ENCODE measurements at places on chromosomes 5 and 9.

DNA sequence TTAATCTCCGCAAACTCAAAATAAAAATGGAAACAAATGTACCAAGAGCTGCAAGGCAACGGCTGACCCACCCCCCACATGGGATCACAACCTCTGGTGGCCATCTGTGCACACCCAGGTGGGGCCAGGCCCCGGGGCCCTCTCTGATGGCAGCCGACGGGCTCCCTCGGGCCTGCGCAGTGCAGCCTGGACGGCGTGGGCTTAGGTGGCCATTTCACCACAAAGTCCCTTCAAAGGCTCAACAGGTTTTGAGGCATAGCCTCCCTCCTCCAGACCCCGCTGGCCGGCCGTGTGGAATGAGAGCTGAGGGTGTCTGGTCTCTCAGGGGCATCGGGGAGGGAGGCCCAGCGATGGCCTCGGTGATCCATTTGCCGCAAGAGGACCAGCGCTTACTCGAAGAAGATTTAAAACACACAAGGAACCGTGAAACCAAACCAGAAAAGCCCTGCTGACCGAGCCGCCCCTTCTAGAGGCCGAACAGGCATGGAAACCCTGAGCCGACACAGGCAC lies 42.7 kb upstream of the CEP72 start:
- no peak for DNase-seq

DNA sequence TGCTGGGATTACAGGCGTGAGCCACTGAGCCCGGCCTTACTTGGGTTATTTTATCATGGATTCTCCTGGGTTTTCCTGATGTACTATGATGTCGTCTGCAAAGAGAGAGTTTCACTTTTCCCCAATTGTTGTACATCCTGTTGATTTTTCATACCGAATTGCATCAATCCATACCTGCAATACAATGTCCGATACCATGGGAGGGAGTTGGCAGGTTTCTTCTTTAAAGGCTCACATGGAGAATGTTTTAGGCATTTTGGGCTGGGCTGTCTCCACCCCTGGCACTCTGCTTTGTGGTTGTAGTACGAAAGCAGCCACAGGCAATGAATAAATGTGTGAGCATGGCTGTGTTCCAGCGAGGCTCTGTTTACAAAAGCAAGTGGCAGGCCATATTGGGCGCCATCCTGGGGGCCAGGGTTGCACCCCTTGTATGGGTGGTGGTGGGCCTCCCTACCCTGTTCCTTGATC lies 35.1 kb upstream of the EXOC3 start:
- no peak for DNase-seq

GRCh38 chr5:89733772-89734171 lies 675.8 kb downstream of the CETN3 start:
- no peak for DNase-seq

GRCh38 chr5:72834924-72835323 lies 18.5 kb downstream of the TNPO1 start:
- no peak for DNase-seq

GRCh38 chr9:22682961-22683699 lies 236.5 kb downstream of the DMRTA1 start:
- peak; percentile 43 for DNase-seq

- no peak for DNase-seq
These were observed 1.4 kb downstream of the ADAMTS2 start for GRCh38 chr5:179343719-179344430.

DNA sequence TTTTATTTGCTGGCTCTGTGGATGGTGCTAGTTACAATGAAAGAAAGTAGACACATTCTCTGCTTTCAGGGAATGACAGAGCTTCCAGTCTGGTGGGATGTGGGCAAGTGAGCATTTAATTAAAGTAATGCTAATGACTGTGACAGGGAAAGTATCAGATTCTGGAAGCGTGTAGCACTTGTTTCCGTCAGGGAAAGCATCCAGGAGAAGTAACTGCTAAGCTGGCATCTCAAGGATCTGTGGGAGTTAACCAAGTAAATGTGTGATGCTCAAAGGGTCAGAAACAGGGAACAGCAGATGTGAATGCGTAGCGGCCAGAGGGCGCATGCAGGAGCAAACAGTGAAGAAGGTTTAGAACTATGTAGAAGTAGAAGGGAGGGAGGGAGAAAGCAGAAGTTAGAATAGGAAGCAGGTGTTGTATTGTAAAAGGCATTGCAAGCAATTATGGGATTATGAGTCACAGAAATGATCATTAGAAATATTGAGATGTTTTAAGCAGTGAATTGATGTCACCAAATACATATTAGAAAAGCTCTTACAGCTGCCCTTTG lies 12.2 kb downstream of the KLHL9 start:
- DNase-seq, result no peak

GRCh38 chr5:51395245-51395644 lies 12.0 kb downstream of the ISL1 start:
- DNase-seq, result no peak

DNA sequence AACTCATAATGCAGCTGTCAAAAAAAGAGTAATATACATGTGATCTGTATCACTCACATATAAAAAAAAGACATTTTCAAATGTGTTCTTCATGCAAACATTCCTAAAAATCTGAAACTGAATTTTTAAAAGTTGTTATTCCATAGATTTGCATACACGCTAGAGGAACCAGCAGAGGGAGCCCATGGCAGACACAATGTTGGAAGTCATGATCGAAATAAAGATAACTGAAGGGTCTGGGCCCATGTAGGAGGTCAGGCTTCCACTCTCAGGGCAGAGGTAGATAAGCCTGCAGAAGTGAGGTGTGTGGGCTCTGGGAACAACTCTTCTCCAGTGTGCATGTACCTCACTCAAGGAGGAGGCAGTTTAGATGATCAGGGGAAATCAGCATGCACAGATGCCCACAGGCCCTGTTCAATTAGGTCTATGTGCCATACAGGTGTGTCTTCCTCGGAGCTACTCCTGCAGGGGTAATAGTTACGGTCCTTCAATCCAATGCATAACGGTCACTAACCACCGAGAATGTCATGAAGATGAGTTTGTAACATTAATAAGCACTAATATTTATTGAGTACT lies 208.6 kb downstream of the EPB41L4A start:
- peak; percentile 9 for DNase-seq

GRCh38 chr5:149761461-149761860 lies 31.4 kb downstream of the PPARGC1B start:
- no peak for DNase-seq

DNA sequence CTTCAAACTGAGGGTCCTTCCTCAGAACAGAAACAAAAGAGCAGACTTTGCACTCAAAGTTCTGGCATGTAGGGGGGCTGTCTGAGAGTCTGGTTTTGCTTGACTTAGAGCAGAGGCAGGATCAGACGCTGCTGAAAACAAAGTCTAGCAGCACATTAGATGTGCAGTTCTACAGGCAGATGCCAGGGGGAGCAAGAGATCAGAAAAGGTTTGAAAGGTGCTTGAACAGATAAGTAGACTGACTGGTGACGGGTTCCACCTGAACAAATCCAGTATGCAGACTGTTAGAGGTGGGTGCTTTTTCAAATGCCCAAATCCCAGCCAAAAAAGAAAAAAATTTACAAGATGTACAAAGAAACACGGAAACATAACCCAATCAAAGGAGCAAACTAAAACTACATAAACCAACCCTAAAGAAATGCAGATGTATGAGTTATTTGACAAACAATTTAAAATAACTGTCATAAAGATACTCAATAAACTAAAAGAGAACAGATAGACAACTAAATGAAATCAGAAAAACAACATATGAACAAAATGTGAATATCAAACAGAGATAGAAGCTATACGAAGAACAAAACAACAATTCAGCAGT lies 194.7 kb upstream of the FREM1 start:
- peak; percentile 28 for DNase-seq

DNA sequence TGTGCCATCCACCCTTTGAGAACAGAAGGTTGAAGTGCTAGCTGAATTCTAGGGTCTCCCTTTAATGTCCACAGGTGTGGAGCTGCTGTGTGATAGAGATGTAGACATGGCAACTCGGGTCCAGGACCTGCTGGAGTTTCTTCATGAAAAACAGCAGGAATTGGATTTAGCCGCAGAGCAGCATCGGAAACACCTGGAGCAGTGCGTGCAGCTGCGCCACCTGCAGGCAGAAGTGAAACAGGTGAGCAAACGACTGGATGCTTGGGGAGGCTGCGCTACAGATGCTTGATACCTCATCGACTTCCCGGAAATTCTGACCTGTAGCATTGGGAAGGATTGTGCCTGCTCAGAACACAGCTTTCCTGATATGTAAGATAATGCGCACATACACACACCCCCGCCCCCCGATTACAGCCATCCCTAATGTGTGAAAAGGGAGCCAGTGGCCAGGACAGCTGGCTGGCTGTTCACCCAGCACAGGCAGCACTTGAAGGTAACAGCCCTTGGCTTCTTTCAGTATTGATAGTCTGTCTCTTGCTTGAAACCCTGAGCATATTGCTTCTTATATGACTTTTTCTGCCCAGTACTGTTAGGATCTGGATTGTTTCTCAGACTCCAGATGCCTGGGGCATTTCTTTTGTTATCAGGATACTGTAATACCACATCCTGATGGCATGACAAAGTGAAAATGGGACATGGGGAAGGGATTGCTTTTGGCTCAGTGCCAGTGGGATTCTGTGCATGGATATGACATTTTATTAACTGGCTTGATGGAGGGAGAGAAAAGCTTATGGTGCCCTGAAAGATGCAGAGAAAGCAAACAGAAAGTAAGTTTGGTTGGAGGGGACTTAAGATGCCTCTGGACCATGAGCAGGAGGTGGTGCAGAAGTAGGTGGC lies 216.8 kb upstream of the OTULINL start:
- DNase-seq, result no peak

DNA sequence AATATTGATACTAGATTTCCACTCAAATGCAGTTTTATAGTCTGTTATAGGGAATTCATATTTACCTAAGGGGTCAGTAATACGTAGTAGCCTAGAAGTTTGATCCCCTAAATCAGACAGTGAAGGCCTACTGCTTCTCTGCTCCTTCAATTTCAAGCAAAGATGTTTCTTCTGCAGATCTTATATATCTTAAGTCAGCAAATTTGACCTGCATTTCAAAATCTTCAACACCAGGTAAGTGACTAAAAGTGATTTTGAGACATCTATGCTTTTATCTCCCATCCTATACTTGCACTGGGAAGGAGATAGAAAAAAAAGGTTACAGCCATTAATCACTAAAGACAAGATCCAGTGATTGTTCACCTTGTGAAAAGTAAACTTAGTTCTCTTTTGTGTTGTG lies 363.9 kb downstream of the PTPRD start:
- DNase-seq, result no peak

- DNase-seq, result no peak
These were observed 14.5 kb downstream of the SH2D3C start for GRCh38 chr9:127763918-127764384.

- DNase-seq, result peak; percentile 87
These were observed 137.8 kb upstream of the ANKH start for GRCh38 chr5:15009420-15009819.

GRCh38 chr9:72494051-72494450 lies 27.4 kb upstream of the TMC1 start:
- no peak for DNase-seq

All from NCI-H1105 (cell line).